ENCODE measurements at places on chromosomes 5 and 9.
A peak's percentile ranks its signal among the peaks of the same experiment; 100 is the strongest.

- DNase-seq, result no peak
These were observed 364.9 kb downstream of the ARRDC3 start for GRCh38 chr5:91018200-91018599.

DNA sequence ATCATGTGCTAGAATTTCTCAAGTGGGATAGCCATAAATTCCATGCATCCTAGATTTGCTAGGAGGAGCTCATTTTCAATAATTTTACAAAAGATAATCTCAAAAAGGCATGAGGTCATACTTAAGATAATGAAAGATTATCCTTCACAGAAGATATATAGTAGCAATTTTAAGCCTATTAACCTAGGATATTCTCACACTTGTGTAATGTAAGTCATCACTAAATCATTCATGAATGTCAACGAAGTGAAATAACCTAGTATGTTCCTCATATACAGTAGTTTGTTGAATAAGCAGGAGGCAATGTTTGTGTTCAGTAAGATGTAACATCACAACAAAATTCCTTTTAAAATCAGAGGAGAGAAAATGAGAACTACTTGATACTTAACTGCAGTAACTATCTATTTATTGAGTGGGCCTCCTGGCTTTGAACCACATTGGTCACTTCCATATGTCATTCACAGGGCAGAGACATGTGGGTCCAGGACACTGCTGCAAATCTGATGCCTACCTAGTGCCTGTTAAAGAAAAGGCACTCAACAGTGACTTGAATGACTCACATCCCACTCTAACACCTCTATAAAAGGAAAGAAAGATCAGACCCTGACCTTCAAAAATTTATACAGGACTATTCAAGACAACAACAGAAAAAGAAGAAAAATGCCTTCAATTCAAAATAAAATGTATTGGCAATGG lies 8.2 kb downstream of the LIFR start:
- DNase-seq, result no peak

DNA sequence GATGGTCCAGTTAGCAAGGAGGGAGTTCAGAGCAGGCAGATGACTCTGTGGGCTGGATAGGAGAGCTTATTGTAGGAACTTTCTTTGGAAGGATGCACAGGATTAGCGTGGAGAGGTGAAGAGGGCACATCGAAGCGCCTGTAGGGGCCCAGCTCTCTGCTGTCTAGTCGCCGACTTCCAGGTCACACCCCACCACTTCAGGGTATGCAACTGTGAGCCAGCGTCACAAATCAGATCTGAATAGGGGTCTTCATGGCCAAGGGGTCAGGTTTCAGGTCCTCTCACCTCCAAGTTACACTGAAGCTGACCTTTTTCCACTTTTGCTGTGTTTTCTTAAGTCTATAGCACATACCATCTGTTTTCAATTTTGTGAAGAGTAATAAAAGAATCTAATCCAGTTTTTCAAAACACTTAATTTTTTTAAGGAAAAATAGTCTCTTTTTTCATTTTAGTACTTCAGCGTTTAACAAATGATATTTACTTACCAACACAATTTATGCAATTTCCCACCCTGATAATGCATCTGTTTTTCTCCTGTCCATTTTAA lies 364.2 kb upstream of the CLINT1 start:
- DNase-seq, result no peak

DNA sequence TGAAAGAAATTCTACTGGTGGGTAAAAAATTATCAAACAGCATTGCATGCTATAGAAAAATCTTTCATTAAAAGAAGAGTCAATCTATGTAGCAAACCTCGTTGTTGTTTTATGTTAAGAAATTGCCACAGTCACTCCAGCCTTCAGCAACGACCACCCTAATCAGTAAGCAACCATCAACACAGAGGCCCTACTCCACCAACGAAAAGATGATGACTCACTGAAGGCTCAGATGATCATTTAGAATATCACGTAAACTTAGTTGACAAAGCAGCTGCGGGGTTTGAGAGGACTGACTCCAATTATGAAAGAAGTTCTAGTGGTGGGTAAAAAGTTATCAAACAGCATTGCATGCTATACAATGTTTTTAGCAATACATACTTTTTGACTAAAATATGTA lies 242.6 kb downstream of the DRD1 start:
- no peak for DNase-seq

- no peak for DNase-seq
These were observed 22.3 kb upstream of the GABRP start for GRCh38 chr5:170761048-170761707.

- DNase-seq, result no peak
These were observed 86.9 kb downstream of the MACIR start for GRCh38 chr5:103345461-103345860.

DNA sequence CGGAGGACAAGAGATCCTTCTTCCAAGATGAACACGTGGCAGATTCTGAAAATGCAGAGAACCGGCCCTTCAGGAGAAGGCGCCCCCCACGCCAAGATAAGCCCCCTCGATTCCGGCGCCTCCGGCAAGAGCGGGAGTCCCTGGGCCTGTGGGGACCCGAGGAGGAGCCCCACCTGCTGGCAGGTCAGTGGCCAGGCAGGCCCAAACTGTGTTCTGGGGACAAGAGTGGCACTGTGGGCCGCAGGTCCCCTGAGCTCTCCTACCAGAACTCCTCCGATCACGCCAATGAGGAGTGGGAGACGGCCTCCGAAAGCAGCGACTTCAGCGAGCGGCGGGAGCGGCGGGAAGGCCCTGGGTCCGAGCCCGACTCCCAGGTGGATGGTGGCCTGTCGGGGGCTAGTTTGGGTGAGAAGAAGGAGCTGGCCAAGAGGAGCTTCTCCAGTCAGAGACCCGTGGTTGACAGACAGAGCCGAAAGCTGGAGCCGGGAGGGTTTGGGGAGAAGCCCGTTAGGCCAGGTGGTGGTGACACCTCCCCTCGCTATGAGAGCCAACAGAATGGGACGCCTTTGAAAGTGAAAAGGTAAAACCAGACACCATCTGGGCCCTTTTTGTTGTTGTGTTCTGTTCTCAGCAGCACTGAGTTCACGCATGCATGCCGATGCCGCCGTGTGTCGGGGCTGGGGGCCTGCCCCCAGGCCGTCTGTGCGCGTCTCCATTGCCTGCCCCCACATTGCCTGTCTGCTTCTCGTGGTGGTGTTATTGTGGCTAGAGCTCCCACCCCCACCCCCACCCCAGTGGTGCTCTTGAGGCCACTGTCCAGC lies 26.6 kb upstream of the POMT1 start:
- DNase-seq, result peak; percentile 72

DNA sequence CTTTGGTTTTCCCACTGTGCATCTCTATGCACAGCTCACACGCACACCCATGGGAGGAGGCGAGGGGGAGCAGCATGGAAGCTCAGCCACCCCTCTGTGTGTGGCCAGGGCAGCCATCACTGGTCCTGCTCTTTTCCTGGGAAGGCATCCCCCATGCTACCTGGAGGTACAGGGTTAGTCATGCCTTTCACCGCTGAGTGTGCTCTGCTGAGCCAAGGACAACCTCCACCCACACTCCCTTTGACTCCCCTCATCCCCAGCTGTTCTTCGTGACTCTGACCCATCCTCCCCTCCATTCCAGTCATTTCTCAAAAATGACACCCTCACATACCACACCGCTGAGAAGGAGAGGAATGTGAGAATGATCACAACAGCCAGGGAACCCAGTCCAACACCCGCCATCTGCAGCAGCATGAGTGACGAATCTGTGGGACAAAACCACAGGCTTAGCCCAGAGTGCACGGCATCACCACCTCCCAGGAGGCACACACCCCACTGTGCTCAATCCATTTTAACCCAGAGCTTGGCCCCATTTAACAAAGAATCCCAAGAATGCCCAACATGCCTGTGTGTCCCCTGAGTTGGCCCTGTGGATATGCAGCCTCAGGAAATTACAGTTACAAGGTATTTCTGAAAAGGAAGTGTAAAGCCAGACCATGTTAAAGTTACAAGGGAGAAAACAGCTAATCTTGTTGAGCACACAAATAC lies 133.4 kb downstream of the SUSD1 start:
- no peak for DNase-seq

- DNase-seq, result no peak
These were observed 66.7 kb downstream of the ZNF462 start for GRCh38 chr9:106929471-106930177.

DNA sequence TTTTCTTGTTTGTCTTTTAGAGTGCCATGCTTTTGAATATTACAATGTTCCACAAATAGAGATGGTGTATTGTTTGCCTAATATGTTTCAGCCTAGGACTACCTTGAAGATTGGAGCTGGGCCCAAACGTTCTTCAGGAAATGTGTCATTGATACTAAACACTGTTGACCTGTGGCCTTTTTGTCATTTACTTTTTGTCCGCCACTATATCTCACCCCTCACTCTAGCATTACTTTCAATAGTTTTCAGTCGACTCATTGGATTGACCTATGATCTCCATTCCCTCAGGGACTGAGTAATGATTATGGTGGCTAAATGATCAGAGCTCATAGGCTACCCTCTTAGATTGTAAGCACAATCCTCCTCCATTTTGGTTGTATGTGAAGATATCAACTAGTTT lies 115.8 kb downstream of the NUDT12 start:
- DNase-seq, result no peak

- DNase-seq, result no peak
These were observed 252.5 kb downstream of the NTRK2 start for GRCh38 chr9:84922051-84922450.

DNA sequence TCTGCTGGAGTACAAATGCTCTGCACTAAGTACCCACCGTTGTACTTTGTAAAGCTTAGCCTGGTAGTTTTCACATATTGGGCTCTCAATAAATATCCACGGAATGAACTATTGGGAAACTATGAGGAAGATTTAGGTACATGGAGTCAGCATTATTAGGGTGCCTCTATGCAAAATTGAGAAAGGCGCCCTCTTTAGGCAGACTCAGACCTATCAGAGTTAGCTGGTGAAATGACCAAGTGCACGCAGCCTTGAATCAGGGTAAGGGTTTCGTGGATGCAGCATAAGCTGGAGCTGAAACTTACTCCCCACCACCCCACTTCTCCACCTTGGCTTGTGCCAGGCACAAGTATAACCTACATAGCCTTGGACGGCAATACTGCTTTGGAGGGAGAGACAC lies 1178.8 kb upstream of the DMAC1 start:
- DNase-seq, result no peak

- no peak for DNase-seq
These were observed 240.4 kb upstream of the RAI14 start for GRCh38 chr5:34415559-34416198.

DNA sequence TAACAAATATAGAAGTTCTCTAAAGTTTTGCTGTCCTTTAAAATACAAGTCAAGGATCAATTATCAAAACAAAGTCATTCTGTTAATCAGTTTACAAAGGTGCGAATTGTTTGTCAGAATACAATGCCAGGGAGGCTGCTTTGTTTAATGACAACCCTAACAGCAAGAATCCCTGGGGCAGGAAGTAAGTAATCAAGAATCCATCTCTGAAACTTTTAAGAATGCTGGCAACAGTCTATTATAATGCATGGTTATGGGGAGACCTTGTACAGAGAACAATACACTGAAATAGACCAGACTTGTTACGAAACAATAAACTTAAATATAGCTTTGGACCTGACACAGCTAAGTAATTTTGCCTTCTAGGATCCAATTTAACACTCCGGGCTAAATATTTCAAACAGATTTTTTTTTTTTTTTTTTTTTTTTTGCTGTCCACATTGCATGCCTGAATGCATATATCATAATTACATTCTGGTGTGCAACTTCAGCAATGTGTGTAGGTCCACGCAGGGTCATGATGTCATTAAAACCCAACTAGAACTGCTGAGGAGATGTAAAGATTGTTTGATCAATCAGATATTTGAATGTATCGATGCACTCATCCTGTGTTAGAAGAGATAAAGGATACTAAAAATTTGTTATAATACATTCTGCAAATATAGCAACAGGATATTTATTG lies 421.3 kb downstream of the CETN3 start:
- DNase-seq, result no peak

DNA sequence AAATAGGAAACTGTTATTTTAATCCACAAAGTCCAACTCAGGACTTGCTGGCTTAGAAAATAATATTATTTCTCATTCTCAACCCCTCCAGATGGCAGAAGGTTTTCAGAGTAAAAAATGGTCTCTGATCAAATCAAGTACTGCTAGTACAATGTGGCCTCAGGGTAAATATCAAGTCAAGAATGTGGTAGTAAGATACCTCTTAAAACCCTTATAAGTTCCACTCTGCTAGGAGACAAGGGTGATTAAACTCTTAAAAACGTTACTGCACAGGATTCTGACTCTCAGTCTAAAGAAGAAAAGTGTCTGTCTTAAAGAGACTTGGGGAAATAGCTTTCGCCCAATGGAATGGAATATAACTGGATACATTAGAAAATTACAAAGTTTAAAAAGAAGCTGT lies 120.8 kb upstream of the PDE4D start:
- no peak for DNase-seq

DNA sequence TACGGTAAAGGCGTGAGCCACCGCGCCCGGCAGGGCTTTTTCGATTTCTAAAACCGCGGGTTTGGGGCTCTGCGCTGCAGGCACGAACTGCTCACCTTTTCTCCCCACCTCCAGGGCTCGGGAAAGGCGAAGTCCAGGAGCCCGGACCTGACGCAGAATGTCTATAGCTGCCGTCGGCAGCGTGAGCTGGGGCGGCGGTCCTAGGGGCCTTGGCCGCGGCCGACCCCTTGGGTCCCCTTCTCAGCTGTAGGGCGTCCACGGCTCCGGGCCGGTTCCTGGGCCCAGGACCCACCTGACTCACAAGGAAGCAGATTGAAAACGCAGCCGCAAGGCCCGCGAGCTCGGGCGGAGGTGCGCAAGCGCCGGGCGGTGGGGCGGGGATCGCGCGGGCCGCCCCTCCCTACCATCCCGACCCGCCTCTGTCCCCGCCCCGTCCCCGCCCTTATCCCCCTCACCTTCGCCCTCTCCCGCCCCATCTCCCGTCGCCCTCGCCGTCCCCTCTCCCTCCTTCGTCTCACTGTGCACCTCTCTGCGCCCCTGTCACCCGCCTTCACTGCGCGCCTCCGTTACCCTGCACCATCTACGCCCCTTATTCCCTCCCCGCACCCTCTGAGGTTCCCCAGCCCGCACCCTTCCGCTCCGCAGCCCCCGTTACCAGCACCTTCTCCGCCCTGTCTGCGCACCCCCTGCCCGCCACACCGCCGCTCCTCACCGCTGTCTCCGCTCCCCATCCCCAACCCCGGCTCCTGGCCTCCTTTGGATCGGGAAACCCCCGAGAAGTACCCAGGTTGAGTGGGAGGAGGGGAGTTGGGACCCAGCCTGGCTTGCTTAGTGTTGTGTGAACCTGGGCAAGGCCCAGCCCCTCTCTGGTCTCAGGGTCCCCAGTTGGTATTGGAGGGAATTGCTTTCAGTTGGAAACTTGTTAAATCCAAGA lies at the start of gene HDHD3:
Gene HDHD3 (minus strand): TSS at position 353 of the 934 bp plus-strand sequence. CDS start 2,632 bp downstream, outside the sequence.
- DNase-seq, result peak; percentile 89
